Left ventricle myocardium superior (tissue), 1 donor: ENCODE measurements at places on chromosomes 12 and 14.

GRCh38 chr12:77025782-77026314 lies 39.5 kb downstream of the E2F7 start:
- DNase-seq: no peak

DNA sequence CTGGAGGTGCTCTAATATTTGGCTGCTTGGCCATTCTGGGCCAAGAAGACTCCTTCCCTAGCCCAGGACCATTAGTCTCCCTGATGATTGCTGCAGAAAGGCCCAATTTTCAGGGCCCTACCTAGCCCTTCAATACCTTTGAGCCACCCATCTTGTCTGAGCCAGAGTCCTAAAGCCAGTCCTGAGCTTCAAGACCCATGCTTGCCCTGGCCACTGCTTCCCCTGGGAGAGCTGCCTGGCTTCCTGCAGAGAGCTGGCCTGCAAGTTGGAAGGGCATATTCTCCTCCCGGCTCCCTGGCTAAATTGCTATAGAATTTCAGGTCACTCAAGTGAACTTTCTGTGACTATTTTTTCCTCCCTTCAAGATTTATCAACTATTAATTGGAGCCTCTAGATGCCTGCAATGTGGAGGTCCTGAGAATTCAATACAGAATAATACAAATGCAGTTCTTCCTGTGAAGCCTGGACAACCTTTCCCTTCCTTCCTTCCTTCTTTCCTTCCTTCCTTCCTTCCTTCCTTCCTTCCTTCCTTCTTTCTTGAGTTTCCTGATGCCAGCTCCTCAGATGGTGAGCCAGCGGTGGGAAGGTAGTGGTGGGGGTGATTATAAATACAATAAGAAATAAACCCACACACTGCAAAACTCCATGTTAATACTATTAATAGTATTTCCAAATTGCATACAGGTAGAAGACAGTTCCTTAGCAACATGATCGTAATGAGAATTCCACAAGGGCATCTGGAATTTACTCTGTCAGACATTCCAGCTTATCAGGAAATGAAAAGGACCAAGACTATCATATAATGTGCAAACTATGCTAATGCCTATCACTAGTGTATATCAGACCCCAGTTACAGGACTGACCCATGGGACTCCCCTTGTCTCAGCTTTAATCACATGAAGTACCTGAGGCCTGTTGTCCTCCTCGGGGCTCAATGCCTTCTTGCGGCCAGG lies 108.1 kb downstream of the ZFP36L1 start:
- no peak for DNase-seq

DNA sequence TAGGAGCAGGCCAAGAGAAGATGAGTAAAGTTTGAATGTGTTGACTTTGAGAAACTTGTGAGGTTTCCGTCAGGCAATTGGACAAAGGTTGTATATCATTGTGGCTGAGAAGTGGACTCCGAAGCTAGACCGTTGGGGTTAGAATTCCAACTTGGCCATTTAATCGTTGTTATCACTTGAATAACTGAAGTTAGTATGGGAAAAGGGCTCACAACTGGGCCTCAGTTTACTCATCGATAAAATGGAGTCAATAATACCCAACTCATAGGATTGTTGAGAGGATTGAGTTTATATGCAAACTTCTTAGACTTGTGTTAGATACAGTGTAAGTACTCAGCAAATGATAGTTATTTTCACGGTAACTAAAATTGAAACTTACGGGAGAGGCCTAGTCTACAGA lies 846 bp downstream of the SLIRP start:
- no peak for DNase-seq

GRCh38 chr14:68143341-68143841 lies 323.8 kb downstream of the RAD51B start:
- peak; percentile 80 for DNase-seq

DNA sequence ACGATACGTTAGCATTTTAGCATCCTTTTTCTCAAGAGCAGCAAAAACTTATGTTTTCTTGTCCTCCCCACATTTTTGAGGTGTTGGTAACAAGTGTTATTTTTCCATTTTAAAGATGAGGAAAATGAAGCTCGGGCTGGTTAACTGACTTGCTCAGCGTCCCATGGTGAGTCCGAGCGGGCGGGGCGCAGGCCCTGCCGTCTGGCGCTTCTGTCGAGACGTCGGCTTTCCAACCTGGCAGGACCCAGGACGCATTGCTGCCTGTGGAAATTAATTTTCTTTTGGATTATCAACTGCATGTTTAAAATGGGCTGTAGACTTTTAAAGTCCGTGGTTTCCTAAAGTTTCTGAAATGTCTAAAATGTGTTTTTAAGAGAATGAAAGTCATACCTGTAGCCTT lies 30.4 kb downstream of the XRCC3 start:
- DNase-seq: no peak

GRCh38 chr14:74495356-74495755 lies 1.8 kb downstream of the ISCA2 start:
- DNase-seq: no peak

DNA sequence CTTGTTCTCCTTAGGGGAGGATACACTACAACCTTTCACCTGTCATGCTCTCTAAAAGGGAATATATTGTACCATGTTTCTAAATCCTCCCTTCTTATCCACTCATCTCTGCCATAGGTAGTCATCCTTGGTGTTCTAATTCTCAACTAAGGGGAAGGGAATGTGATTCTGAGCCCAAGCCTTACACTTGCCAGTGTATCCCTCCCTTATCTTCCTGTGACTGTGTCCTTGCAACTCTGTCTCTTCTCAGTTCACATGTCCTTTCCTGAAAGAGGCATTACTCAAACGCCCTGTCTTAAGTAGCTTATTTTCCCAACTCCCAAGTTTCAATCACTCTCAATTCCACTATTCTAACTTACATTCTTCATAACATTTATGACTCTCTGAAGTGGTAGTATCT lies 44.5 kb upstream of the SYT10 start:
- no peak for DNase-seq

DNA sequence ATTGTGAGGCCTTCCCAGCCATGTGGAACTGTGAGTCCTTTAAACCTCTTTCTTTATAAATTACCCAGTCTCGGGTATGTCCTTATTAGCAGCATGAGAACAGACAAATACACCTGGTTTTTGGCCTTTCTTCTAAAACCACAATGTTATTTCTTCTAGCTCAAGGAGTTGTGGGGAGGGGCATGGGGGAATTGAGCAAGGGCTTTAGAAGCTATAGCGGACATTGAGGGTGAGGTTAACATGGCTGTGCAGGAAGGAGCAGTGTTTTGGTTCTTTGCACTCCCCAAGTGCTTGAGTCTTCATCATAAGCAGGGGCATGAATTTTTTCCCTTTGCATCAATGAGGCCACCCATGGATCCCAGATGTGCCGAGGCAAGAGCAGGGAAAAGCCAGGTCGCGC lies 86.8 kb downstream of the SPRING1 start:
- DNase-seq: no peak

DNA sequence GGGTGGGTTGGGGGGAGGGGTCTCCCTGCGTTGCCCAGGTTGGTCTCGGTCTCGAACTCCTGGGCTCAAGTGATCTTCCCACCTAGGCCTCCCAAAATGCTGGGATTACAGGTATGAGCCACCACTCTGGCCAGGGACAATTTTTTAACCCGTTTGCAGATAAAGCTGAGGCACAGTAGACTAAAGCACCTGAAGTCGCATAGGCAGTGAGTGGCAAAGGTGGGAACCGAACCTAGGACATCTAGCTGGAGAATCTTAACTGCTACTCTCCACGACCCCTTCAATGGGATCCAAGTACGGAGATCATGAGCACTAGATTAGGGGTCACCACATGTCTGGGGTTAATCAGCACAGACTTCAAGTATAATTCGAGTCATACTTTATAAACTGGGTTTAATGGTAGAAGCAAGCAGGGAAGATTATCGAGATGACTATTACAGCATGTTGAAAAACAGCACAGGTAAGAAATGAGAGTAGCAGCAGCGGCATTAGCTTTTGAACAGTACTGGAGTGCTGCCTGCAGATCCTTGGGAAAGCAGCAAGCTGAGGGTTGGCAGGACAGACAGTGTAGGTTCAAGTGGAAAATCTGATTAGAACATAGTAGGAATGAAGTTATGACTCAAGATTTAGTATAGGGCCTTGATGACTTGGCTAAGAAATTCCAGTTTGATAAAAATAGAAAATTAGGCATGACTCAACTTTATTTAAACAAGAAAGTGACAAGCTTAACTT lies 23.9 kb downstream of the NID2 start:
- DNase-seq: no peak

DNA sequence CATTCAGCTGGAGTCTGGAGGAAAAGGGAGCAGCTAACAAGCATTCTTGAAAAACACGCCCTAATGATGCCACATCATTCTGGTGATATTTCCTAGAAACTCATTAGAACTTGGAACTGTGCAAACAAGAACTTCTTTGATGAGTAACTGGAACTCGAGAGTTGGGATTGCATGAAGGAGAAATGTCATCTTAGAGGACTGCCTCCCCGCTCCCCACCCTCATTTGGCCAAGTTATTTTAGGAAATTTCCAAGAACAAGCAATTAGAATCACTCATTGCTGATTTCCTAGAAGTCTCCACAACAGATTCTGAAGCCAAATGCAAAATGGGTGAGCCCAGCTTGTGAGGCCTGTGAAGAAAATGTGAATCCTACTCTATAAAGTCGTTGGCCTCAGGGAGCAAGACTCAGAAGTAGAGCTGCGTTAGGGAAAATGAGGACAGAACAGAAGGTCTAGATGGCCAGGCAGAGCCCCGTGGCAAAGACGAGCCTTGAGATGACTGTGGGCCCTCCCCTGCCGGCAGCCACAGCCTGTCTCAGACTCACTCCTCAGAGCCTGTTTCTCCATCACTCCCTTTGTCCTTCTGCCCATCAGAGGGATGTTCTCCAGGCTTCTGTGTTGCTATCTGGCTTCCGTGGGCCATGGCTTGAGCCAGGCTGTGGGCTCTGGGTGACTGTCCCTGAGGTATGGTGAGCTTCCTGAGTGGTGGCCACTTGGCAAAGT lies 38.4 kb downstream of the RTL1 start:
- DNase-seq: no peak

DNA sequence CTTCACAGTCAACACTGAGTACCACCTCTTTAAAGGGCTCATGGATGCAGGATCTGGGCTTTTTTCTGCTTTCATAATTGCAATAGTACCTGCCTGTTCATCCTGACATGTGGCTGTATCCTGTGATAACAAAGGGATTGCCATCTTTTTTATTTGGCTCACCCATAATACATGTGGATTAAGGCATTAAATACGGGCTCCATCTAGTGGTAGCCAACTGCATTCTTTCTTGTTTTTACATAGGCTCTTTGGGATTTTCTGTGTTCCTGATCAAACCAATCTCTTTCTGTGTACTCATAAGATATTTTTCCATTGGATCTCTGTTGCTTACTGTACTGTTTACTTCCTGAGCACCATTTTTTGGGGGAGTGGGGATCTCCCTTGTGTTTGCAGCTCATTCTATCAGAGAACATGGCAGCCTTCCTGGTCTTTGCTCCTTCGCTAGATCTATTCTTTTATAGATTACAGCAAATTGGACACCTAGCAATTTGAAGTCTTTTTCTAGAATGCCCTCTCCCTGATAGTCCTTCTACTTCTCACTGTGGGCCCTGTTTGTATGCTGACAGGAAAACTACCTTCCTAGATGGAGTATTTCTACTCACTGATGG lies 723.4 kb upstream of the MDGA2 start:
- DNase-seq: no peak

DNA sequence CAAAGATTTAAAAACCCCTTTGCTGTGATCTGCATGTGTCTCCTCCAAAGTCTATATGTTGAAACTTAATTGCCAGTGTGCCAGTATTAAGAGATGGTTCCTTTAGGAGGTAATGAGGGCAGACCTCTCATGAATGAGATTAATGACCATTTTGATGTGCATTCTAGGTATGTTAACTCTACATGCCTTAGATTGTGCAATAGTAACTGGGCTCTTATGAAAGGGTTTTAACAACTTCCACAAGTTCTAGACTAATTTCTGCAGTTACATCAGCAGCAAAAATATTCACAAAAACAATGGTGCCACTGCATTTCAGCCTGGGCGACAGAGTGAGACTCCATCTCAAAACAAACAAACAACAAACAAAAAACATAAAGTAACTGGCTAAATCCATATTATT lies 3.8 kb upstream of the TAS2R10 start:
- DNase-seq: no peak

DNA sequence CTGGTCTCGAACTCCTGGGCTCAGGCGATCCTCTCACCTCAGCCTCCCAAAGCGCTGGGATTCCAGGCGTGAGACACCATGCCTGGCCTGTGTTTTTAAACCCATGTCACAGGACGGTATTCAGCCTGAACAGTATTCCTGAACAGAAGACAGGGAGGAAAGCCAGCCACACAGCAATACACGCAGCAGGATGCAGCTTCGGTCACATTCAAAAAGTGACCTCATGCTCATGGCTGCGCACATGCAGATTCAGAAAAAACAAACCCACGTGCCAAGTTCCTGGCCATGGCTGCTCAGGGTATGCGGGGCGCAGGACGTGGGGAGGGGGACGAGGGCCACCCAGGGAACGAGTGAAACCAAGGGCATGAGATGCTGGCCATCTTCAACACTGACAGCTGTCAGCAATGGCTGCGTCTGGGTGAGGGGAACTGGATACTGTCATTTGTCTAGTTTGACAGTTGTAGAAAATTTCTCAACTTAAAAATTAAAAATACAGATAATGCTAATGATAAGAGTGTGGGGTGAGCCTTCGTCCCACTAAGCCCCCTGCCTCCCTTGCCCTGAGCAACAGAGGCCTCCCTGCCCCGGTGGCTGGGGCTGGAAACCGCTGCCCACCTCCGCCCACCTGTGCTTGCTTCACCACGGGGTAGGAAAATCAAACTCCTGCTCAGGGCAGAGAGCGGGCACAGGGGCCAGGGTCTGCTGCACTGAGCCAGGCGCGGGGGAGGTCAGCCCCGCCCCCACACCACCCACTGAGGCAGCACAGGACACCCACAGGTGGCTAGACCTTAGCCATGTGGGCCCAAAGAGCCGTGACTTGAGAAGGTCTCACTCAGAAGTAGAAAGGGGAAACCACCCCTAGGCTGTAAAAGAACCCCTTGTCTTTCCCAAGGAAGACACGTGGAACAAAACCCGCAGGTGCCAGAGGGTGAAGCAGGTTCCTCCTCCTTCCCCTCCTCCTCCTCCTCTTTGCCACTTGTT lies 84.2 kb downstream of the SCARB1 start:
- DNase-seq: no peak
